ENCODE measurements at places on chromosomes 7 and 10.

- DNase-seq, result no peak
Measured at GRCh38 chr7:91710881-91711280, 169.6 kb downstream of the MTERF1 start.

- DNase-seq, result peak; percentile 54
Measured at GRCh38 chr7:23012908-23013714, 819 bp downstream of the HYCC1 start.

GRCh38 chr10:33559105-33559504, 224.6 kb upstream of the NRP1 start:
- no peak for DNase-seq

DNA sequence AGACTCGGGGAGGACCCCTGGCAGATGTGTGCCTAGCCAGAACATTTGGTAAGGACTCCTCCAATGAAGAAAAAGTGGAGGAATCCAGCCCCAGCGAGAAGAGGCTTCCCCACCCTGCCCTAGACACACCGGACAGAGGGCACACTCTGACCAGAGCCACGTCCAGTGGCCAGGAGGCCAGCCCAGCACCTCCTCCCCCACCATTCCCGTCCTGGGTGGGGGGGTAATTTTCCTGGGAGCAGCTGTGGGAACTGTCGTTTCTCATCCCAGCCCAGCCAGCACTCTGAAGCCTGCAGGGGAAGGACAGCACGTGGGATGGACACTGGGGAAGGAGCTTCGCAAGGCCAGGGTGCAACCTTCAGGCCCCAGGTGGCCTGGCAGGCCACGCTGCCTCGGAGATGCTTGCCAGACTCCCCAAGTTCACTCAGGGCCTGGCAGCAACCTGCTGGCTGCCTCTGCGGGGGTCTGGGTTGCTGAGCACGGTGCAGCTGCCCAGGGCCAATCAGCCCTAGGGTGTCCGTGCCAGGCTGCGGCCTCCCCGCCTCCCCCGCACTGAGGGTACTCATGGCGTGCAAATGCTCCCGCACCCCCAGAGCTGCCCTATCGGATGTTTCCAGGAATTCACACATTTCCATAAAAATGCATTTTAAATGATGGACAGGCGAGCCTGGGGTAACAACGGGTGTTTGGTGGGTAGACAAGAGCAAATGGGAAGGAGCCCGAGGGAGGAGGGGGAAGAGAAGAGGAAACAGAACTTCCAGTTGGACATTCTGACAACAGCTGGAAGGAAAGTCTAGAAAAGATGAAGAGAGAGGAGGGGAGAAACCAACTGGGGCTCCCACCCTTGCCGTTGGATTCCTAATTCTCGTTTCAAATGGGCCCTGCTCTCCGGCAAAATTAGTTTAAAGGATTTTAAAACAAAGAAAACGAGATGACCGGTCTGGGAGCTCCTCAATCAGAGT, 1.9 kb upstream of the EN2 start:
- no peak for DNase-seq

DNA sequence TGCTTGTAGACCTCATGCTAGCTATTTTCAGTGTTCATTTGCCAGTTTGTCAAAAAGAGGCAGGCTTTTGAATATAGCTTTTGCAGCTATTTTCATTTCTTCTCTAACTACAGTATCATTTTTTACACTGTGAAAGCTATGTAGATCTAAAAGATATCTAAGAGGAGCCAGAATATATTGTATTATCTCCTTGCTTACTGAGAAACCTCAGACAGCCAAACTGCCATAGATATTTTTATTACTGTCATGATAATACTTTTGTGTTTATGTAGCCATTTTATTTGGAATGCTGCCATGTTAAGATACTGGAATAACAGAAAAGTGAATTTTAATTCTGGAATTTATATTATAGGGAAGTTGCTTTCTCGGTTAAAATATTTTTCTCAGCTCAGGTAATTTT, 37.2 kb downstream of the ANKIB1 start:
- DNase-seq, result no peak

DNA sequence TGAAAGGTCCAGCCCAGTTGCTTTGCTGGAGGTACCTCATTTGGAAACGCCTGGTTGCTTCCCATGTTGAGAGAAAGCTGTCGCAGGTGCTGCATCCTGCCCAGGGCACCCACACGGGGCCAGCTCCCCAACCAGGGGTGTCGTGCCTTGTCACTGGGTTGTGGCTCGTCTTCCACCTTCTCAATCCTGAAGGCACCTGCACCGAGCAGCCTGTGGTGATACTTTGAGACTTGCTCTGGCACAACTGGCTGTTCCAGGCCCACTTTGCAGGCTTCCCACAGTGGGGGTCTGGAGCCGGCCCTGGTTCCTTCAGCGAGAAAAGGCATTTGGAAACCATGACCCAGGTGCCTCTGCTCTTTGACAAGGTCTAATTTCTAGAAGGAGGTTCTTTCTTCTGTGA, 197.3 kb upstream of the PPP2R2D start:
- peak; percentile 24 for DNase-seq
